Left ventricle myocardium inferior (tissue), 1 donor: ENCODE measurements at places on chromosomes 6 and 20.

DNA sequence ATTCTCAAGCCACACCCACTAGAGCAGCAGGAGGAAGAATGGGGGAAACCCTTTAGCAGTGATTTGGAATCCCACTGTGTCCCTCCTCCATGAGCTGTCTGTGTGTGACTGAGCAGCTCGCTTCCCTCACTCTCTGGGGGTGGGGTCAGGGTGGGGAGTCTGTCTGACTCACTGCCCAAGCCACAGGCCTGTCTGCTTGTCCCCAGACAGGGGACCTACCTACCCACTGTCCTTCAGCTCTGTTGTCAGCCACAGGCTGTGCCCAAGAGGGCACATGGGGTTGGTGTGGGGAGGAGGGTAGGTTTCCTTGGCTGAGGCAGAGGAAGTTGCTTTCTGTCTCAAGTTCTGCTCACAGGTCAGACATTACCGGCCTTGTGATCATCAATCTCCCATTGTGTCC lies 127.0 kb downstream of the MAFB start:
- no peak for DNase-seq

DNA sequence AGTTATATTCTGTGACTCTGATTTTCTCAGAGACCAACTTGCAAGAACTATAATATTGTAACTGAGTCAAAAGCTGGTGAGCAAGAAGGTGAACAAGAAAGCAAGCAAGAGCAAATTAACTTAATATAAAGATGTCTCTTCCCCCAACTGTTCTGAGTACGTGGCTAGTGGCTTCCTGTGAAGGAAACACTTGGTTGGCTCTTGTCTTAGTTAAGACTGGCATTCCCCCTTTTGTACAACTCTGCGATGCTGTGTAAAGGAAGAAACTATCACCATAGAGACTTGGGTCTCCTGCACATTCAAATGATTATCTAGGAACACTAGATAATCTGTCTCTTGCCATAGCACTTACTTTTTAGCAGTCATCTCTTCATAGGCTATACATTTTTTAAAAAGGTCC lies 47.3 kb upstream of the TNFAIP3 start:
- DNase-seq = no peak

GRCh38 chr6:13290335-13290734 lies 38.0 kb downstream of the TBC1D7 start:
- no peak for DNase-seq

DNA sequence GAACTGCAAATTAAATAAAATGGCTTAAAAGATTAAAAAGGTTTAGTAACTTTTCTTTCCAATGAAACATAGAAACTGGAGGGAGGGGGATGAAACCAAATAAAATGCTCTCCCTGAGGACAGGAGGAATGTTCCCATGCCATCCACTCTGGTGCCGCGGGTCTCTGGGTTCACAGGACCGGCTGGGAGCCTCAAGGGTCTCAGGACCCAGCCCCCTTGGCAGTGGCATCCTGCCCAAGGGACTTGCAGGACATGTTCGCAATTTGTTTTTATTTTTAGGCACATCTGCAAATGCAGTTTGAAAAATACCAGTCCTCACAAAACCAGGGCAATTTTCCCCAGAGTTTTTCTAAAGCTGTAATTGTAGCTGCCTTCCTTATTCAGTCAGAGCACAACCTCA lies 7.5 kb downstream of the BEND3 start:
- DNase-seq = no peak

DNA sequence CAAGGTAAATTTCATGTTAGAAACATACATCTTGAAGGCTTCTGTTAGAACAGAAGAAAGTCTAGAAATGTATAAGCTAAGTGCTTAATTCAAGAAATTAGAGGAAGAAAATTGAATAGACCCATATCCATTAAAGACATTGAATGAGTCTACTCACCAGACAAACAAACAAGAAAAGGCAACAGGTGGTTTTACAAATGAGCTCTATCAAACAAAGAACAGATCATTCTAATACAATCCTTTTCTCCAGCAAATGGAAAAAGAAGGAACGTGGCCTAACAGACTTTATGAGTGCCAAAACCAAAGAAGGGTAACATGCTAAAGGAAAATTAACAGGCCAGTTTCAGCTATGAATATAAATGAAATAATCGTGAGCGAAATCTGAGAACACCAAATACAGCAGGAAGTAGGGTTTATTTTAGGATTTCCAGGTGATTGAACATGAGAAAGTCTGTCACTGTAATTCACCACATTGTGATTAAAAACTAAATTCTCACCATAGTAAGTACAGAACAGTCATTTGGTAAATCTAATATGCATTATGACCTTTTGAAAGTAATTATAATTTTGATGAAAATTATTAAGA lies 22.6 kb downstream of the MTHFD1L start:
- no peak for DNase-seq

DNA sequence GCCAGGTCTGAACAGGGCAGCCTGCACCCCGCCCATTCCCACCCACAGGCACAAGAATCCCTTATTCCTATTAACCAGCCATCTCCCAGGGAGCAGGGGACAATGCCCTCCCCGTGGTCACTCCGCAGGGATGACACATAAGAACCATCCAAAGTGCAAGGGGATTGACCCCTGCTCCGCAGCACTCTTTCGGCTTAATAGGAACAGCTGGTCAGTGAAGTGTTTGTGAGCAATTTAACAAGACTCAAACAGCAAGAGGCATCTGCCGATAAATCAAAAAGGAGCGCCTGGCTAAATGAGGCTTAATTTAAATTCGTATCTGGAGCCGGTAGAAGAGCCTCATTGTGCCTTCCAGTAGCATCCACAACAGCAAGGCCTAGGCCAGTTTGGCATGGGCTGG lies 389.4 kb downstream of the RNGTT start:
- no peak for DNase-seq

GRCh38 chr20:1652960-1653359 lies 4.6 kb downstream of the SIRPG start:
- no peak for DNase-seq

GRCh38 chr20:36479938-36480337 lies 61.4 kb upstream of the MYL9 start:
- DNase-seq = no peak

DNA sequence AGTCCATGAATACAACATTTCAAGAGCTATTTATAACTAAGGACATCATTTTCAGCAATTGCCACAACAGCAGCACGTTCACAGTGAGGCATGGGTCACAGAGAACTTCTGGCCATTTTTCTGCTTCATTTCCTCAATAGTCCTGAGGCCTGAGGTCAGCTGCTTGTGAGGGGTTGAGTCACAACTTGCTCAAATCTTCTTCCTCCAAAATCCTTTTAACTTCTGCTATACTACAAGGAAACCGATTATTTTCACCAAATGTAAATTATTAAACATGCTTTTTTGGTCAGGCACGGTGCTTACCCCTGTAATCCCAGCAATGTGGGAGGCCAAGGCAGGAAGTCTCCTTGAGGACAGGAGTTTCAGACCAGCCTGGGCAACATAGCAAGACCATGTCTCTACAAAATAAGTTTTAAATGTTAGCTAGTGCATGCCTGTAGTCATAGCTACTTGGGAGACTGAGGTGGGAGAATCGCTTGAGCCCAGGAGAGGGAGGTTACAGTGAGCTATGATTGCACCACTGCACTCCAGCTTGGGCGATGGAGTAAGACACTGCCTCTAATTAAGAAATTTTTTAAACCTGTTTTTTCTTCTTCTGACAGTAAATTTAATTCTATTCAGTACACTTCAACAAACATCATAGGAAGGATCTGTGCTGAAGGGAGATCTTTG lies 11.1 kb upstream of the SLC16A10 start:
- DNase-seq = no peak

DNA sequence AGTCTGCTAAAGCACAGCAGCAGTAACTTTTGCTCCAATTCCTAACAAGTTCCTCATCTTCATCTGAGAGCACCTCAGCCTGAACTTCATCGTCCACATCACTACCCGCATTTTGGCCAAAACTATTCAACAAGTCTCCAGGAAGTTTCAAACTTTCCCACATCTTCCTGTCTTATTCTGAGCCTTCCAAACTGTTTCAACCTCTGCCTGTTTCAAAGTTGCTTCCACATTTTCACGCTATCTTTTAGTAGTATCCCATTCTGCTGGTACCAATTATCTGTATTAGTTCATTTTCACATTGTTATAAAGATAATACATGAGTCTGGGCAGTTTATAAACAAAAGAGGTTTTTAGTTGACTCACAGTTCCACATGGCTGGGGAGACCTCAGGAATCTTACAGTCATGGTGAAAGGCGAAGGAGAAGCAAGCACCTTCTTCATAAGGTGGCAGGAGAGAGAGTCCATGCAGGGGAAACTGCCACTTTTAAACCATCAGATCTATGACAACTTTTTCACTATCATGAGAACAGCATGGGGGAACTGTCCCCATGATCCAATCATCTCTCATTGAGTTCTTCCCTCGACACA lies 99.4 kb upstream of the GRIK2 start:
- DNase-seq = no peak

- DNase-seq = peak; percentile 25
Measured at GRCh38 chr6:340991-341827, 48.9 kb downstream of the DUSP22 start.

DNA sequence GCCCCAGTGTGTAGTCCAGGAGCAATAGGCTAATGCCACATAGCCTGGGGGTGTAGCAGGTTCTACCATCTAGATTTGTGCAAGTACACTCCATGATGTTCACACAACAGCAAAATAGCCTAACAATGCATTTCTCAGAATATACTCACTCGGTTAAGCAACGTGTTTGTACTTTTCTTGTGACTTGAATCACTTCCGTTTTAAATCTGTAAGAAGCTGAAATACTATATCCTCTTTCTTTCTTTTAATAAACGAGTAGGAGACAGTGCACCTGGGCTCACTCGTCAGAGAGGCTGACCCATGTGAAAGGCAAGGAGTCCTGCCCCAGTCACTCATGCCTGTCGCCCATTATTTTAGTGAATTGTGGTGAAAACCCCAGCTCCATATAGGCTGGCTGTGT lies 201.6 kb downstream of the FOXA2 start:
- DNase-seq = no peak

GRCh38 chr6:31142361-31142761 lies 3.5 kb upstream of the PSORS1C2 start:
- DNase-seq = no peak

GRCh38 chr6:168599769-168600330 lies 158.9 kb downstream of the SMOC2 start:
- no peak for DNase-seq

GRCh38 chr6:62737792-62738191 lies 451.8 kb upstream of the KHDRBS2 start:
- DNase-seq = no peak

GRCh38 chr20:25173886-25174308 lies 21.6 kb upstream of the ENTPD6 start:
- no peak for DNase-seq

DNA sequence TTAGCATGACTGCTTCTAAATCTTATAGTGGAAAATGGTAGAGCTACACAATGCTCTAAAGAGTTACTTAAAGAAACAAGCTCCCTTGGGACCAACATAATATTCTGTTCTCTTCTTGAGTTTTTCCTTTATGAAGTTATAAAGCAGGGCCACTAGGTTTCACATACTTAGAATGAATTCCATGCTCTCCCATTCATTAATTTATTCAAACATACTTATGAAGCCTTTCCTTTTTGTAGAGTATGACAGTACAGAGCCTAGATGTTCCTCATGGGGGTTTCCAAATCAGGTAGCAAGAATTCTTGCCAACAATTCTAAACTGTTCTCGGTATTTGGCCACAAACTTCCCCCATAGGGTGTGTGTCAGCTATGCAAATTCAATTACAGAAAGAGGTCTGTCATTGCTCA lies 20.6 kb upstream of the FABP7 start:
- DNase-seq = no peak

DNA sequence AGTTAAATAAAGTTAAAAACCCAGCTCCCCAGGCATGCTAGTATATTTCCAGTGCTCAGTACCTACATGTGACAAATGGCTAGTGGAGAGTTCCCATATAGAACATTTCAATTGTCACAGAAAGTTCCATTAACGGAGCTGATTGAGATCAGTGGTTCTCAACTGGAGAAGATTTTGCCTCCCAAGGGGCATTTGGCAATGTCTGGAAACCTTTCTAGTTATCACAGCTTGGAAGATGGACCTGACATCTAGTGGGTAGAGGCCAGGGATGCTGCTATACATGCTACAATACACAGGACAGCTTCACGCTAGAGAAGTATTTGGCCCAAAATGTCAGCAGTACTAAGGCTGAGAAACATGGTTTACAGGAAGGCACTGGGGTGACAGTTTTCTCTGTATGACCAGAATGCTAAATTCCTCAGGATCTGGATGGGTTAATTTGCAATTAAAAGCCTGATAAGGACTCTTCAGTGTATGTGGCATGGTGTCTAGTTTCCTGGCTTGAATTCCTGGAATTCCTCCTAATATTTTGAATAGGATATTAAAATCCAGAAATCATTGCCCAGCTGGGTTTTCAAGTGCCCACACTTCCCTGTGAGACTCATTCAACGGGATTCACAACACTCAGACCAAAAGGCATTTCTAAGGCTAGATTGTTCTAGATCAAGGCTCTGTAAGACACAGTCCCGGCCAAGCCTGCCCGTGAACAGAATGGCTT lies 84.7 kb upstream of the SALL4 start:
- DNase-seq = no peak

- DNase-seq = no peak
Measured at GRCh38 chr6:91155129-91155785, 568.4 kb upstream of the MAP3K7 start.

- no peak for DNase-seq
Measured at GRCh38 chr6:9948678-9949077, 466.2 kb downstream of the TFAP2A start.

DNA sequence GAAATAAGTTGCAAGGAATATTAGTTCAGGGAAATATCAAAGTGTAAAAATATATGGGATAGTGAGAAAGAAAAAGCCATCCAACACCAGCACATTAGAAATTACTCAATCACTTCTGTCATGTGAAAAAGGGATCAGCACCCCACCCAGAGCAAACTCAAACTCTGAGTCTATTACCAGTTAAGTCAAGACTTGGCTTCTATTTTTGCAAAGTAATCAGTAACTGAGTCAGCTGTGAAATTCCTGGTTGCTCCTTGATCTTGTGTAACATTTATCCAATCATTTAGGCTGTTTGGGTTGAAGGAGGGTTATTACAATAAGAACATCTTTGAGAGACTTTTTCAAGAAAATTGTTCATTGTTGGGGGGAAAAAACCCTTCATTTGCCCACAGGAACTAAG lies 51.2 kb downstream of the SLC22A23 start:
- no peak for DNase-seq

- DNase-seq = no peak
Measured at GRCh38 chr6:121896363-121896762, 460.9 kb downstream of the GJA1 start.

GRCh38 chr6:82904257-82904656 lies 161.4 kb downstream of the UBE3D start:
- no peak for DNase-seq

DNA sequence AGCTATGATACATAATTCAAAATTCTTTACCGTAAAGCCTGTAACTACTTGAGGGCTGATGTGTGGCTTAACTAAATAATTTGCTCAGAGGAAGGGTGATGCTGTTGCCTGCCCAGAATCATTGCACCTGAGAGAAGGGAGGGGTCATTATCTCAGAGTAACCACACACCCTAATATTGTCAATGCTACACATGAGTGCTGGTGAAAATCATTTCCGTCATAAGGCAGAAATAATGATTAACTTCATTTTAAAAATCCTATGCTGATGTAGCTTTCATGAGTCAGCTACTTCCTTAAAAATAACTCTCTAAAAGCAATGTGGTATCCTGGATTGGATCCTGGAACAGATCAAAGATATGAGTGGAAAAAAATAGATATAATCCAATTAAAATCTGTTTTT lies 146.4 kb upstream of the FAM83B start:
- DNase-seq = no peak

GRCh38 chr6:155400654-155400965 lies 55.0 kb downstream of the NOX3 start:
- DNase-seq = no peak

- no peak for DNase-seq
Measured at GRCh38 chr6:34386316-34387137, 5.9 kb downstream of the NUDT3 start.
